Activated naive CD4-positive, alpha-beta T cell treated with anti-CD3 and anti-CD28 coated beads, Interleukin-2, amount 10 ng/mL, durations not matched to agents 5 hours and 36 hours (primary cell): ENCODE measurements at places on chromosomes 7 and 10. TPM values are rescaled to one million over a fixed set of nuclear protein-coding genes. Genes with fewer than 3 reads are reported as not detected.

The FXYD4 gene
- not detected for total RNA-seq

The CLDN3 gene
- not detected for total RNA-seq

The MYH16 gene
- not detected for total RNA-seq

The ZNF239 gene
- total RNA-seq, result 0.93 TPM

The IFIT1B gene
- total RNA-seq, result not detected

The SPDYE8 gene
- not detected for total RNA-seq

The MYOZ1 gene
- not detected for total RNA-seq

The INA gene
- total RNA-seq, result 0.10 TPM

The UTF1 gene
- total RNA-seq, result not detected

The ZNF783 gene
- 27.2 TPM for total RNA-seq

The NUTM2A gene
- 0.50 TPM for total RNA-seq

The IFIT1 gene
- total RNA-seq, result 2.8 TPM

The CRCP gene
- 26.5 TPM for total RNA-seq

The ADAM22 gene
- 1.6 TPM for total RNA-seq

The ATOH7 gene
- total RNA-seq, result not detected

The C7orf33 gene
- total RNA-seq, result not detected

The NRP1 gene
- total RNA-seq, result 0.51 TPM

The SLF2 gene
- 35.7 TPM for total RNA-seq

The ITGB8 gene
- not detected for total RNA-seq

The GALNT17 gene
- not detected for total RNA-seq

The LRRC18 gene
- total RNA-seq, result not detected

The SPDYE2 gene
- 0.19 TPM for total RNA-seq

The ALDH18A1 gene
- 51.4 TPM for total RNA-seq

The IDI2 gene
- total RNA-seq, result not detected

The SYT15 gene
- total RNA-seq, result 0.78 TPM

The RTKN2 gene
- 8.3 TPM for total RNA-seq

The AKR1C8 gene
- total RNA-seq, result 0.91 TPM

The SEMA4G gene
- total RNA-seq, result 2.0 TPM

The INSYN2A gene
- not detected for total RNA-seq

The WDR86 gene
- not detected for total RNA-seq

The FBXO24 gene
- 1.5 TPM for total RNA-seq
